ENCODE measurements at places on chromosomes 13 and 19.

DNA sequence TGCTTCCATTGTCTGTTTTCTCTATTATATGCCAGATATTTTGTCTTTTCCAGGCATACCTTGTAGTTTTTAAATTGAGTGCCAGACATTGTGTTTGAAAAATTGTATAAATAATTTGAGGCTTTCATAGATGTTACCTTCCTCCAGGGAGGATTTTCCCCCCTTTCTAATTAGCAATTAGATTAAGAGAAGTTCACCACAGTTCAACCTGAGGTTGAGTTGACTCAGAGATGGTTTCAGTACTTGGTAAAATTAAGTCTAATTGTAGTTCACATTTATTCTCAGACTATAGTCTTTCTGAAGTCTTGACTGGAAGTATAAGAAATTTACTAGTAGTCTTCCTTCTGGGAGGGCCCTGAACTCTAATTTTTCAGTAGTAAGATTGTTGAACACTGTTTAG lies 104.1 kb upstream of the SCEL start:
- no peak overlapping the region for H3K4me3 ChIP-seq
- no peak overlapping the region for H3K27ac ChIP-seq
- no peaks in the 10 kb centered on the region for H3K4me1 ChIP-seq
- no peaks in the 10 kb centered on the region for H3K36me3 ChIP-seq
- no peak for DNase-seq

- H3K27ac ChIP-seq: no peak overlapping the region
- no peaks in the 10 kb centered on the region for H3K27me3 ChIP-seq
- H3K36me3 ChIP-seq: peaks cover 5% of the 10 kb centered on the region
- H3K4me3 ChIP-seq: no peak overlapping the region
- H3K4me1 ChIP-seq: peaks cover 33% of the 10 kb centered on the region
These were observed 54.6 kb downstream of the ARHGAP35 start for GRCh38 chr19:46915386-46915785.

DNA sequence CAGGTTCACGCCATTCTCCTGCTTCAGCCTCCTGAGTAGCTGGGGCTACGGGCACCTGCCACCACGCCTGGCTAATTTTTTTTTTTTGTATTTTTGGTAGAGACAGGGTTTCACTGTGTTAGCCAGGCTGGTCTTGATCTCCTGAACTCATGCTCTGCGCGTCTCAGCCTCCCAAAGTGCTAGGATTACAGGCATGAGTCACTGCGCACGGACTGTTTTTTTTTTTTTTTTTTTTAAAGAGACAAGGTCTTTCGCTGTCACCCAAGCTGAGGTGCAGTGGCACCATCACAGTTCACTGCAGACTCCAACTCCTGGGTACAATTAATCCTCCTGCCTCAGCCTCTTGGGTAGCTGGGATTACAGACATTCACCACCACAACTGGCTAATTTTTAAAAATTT lies 8.2 kb upstream of the ADAMTS10 start:
- H3K4me1 ChIP-seq: no peaks in the 10 kb centered on the region
- no peaks in the 10 kb centered on the region for H3K36me3 ChIP-seq

GRCh38 chr13:33799950-33800592 lies 17.9 kb upstream of the RFC3 start:
- no peak overlapping the region for H3K4me3 ChIP-seq
- no peaks in the 10 kb centered on the region for H3K27me3 ChIP-seq
- H3K4me1 ChIP-seq: no peaks in the 10 kb centered on the region
- no peak overlapping the region for H3K27ac ChIP-seq
- no peaks in the 10 kb centered on the region for H3K36me3 ChIP-seq

DNA sequence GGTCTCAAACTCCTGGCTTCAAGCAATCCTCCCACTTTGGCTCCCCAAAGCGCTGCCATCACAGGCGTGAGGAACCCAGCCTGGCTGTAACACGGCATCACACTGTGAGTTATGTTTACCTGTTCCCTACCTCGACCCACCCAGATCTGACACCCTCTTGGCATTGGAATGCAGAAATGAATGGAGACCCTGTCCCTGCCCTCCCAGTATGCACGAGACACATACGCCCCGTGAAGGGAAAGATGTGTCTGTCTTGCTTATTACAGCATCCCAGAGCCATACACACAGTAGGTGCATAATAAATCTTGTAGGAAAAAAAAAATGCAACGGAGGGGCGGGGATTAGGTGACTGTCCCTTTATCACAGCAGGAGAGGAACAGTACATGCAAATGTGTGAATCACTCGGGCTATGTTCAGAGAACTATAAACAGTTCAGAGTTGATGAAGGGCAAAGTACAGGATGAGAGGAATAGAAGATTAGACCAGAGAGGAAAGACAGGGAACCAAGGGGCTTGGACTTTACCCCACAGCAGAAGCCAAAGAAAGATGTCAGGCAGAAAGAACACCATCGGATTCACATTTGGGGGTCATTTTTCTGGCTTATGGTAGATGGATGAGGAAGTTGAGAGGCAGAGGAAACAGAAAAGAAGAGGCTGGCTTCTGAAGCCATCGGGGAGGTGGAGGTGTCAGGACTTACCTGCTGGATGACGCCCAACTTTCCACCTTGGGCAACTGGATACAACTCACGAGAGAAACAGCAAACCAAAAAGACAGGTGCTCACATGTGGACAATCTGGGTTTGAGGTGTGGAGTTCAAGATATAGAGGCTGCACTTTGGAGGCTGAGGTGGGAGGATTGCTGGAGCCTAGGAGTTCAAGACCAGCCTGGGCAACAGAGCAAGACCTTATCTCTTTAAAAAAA lies 94.3 kb downstream of the INSR start:
- H3K36me3 ChIP-seq: peaks cover 20% of the 10 kb centered on the region
- H3K27ac ChIP-seq: peak overlapping the region; percentile 38
- peak; percentile 22 for DNase-seq

- H3K27me3 ChIP-seq: no peaks in the 10 kb centered on the region
- H3K4me1 ChIP-seq: no peaks in the 10 kb centered on the region
- H3K36me3 ChIP-seq: no peaks in the 10 kb centered on the region
- H3K4me3 ChIP-seq: no peak overlapping the region
These were observed 1543.0 kb downstream of the SLITRK5 start for GRCh38 chr13:89214185-89214584.

GRCh38 chr13:45878966-45879365 lies 27.4 kb upstream of the SIAH3 start:
- peaks cover 18% of the 10 kb centered on the region for H3K4me1 ChIP-seq
- H3K36me3 ChIP-seq: no peaks in the 10 kb centered on the region
- peaks cover 4% of the 10 kb centered on the region for H3K27me3 ChIP-seq

DNA sequence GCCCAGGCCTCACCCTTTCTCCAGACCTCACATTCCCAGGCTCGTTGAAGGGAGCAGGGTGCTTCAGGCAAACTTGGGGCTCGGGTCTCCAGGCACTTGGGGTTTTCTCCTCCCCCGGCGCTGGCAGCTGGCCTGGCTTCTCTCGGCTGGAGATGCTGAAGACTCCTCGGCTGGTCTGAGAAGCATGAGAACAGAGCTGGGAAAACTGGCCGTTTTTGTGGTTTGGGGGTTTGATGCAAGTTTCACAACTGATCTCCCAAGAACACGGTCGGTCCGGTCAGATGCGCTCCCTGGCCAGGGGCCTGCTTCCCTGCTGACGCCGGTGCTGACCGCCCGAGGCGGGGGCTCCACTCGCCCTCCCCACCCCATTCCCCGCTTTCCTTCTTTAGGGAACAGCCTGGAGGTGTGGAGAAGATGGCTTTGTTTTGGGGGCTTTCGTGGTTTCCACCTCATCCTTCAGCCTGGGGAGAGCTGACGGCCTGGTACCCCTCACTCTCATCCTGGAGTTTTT lies 35.3 kb downstream of the CEBPA start:
- peaks cover 34% of the 10 kb centered on the region for H3K27me3 ChIP-seq
- no peaks in the 10 kb centered on the region for H3K36me3 ChIP-seq
- no peak overlapping the region for H3K27ac ChIP-seq
- H3K4me3 ChIP-seq: no peak overlapping the region
- no peaks in the 10 kb centered on the region for H3K4me1 ChIP-seq
- no peak for DNase-seq

All from Calu3 (cell line).